ENCODE measurements at places on chromosomes 11 and 22.

GRCh38 chr11:69888483-69889181, 69.4 kb upstream of the FGF3 start:
- peak; percentile 70 for DNase-seq

GRCh38 chr11:121456151-121456550, 3.4 kb upstream of the SORL1-AS1 start:
- DNase-seq = no peak

DNA sequence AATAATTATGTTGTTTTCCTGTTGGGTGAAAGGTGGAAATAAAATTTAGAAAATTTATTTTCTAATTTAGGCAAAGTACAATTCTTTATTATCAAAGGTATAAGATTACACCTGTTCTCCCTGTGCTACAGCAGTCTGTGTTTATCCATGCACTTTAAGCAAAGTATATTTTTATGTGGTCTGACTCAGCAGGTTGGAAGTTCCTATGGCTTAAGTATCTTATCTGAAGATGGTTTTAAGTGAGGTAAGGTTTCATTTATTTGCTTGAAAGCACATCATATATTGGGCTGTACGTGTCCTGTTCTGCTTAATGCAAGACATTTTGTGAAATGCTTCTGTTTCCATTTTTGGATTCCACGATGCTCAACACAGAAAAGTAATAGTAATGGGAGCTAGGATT, 14.6 kb downstream of the PPME1 start:
- DNase-seq = no peak

- DNase-seq = peak; percentile 56
Measured at GRCh38 chr11:62186195-62186594, 3.8 kb upstream of the SCGB1D1 start.

DNA sequence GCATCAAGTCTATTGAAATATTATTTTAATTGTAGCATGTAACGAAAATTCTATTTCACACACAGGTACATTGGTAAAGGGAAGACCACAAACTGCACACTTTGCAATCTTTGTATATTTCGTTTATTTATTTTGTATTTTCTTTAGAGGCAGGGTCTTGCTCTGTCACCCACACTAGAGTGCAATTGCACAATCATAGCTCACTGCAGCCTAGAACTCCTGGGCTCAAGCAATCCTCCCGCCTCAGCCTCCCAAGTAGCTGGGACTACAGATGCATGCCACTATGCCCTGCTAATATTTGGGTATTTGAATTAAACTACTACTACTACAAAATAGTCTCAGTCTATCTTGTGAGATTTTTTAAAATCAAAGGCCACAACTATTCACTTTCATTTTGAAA, 42.7 kb downstream of the GAB2 start:
- no peak for DNase-seq

All from left ventricle myocardium superior (tissue), 1 donor.